BJ (cell line): ENCODE measurements at places on chromosomes 2 and 18.

GRCh38 chr2:8139668-8140200, 542.1 kb upstream of the ID2 start:
- no peak for DNase-seq

DNA sequence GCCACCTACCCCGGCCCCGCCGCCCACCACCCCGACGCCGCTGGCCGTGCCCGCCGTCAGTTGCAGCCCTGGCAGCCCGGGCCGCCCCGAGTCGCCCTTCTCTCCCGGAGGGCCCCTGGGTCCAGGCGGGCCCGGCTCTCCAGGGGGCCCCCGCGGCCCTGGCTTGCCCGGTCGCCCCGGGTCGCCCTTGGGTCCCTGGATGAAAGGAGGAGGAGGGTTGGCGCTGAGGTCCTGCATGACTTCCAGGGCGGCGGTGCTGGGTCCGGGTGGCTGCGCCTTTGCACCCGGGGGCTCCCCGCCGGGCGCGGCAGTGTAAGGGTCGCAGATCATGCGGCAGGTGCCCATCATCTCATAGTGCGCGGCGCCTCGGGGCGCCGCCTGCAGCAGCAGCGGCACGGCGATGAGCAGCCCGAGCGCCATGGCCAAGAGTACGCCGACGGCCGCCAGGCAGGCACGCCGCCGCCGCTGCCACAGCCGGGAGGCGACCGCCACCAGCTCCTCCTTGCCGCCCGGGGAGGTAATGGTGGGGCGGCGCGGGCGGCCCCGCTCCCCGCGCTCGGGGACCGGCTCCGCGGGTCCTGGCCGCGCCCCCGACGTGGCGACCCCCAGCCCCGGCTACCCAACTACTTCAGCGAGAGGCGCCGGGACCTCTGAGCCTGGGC, 570 bp downstream of the C1QL2 start:
- no peak for DNase-seq

DNA sequence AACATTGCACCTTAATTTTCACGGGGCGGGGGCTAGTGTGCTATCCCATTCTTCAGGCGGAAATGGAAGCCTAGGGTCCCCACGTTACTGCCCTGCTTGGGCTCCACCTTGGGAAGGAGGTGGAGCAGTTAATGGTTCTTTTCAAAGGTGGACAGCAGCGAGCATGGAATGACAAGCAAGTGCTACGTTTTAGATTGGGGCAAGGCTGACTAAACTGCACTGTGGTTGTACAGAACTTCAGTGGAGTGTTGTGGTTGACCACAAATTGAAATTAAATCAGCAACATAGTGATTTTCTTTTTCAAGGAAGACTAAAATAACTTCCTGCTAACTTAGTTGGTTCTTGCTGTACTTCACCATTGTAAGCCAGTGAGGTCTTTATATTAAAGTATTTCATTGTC, 47.0 kb downstream of the CHRNA1 start:
- no peak for DNase-seq

- DNase-seq: no peak
Observed at GRCh38 chr2:192414794-192415193, 220.1 kb upstream of the TMEFF2 start.

DNA sequence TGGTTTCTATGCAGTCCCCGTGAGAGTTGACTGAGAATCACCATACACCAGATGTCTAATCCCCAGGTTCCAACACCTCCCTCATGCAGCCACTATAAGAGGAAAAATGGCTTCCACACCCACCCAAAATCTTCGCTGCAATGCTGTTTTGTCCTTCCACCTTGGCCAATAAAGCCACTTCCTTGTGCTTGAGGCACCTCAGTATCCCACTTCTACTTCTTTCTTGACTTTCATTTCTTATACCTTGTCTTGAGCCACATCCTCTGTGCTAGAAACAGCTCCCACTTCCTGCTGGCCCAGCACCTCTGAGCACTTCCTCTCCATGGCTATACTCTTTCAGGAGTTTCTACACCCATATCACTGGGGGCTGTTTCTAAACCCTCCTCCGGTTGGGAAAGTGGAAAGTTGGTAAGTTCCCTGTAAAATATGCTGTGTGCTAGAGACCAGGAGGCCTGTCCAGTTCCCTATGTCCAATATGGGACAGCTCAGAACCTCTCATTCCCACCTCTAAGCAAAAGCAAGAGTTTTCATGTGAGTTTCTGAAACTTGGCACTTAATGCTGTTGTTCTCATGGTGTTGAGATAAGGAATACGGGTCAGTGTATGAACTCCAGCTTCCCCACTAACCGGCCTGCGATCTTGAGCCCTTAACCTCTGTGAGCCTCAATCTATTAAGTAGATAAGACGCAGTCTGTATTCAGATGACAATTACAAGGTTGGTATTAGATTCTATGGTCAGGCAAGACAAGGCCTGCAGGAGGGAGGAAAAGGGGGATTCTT, 209.1 kb upstream of the ID2 start:
- DNase-seq: no peak

GRCh38 chr2:99861376-99861760, 281.0 kb downstream of the AFF3 start:
- DNase-seq: no peak

DNA sequence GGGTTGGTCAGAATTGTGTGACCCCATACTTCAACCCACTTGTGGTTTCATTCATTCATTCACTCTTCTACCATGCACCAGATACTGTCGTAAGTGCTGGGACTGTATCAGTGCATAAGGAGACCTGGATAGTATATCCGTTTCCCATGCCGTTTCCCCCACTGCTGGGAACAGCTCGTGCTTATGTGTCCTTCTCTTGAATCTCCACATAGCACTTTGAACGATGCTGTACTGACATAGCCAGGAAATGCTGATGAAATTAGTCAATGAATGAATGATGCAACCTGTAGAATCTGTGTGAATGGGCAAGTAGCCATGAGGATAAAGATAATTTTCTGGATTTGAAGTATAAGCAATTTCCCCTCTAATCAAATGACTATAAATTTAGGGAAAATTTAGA, 276.1 kb downstream of the BCL2 start:
- no peak for DNase-seq

DNA sequence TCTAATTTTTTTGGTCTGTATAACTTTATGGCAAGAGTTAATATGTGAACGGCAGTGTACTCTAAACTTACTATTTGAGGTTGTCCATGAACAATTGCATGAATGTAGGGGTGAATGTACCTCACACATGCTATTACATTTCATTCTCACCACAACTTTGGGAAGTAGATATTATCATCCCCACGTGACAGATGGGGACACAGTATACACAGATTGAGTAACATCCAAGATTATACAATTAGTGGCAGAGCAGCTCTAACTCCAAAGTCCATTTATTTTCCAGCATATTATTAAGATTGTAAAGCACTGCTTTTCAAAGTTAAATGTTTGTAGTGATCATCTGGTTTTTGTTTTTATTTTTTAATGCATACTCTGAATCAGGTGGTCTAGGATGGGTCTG, 622.1 kb upstream of the ZEB2 start:
- no peak for DNase-seq

DNA sequence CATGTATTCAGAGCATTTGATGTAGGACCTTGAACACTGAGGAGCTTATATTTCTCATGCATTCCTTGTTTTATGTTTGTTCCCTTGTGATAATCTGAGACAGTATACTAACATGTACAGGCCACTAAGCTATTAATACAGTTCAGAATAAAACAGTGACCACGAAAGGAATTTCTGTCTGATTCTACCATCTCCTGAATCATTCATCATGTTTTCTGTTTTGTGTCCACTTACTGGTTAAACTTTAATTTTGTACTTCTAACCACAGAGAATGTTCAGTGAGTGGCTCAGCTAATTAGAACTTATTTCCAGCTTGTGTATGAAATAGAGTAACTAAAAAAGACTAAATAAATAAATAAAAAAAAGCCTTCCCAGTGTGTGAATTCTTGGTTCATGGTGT, 110.4 kb downstream of the LRP1B start:
- no peak for DNase-seq

- DNase-seq: no peak
Observed at GRCh38 chr2:142791335-142791734, 86.1 kb upstream of the KYNU start.

- no peak for DNase-seq
Observed at GRCh38 chr2:31219131-31219969, 2.0 kb upstream of the CAPN14 start.

- DNase-seq: no peak
Observed at GRCh38 chr18:58842978-58843687, 21.5 kb upstream of the ZNF532 start.

- no peak for DNase-seq
Observed at GRCh38 chr2:196242131-196242620, 70.8 kb upstream of the STK17B start.

DNA sequence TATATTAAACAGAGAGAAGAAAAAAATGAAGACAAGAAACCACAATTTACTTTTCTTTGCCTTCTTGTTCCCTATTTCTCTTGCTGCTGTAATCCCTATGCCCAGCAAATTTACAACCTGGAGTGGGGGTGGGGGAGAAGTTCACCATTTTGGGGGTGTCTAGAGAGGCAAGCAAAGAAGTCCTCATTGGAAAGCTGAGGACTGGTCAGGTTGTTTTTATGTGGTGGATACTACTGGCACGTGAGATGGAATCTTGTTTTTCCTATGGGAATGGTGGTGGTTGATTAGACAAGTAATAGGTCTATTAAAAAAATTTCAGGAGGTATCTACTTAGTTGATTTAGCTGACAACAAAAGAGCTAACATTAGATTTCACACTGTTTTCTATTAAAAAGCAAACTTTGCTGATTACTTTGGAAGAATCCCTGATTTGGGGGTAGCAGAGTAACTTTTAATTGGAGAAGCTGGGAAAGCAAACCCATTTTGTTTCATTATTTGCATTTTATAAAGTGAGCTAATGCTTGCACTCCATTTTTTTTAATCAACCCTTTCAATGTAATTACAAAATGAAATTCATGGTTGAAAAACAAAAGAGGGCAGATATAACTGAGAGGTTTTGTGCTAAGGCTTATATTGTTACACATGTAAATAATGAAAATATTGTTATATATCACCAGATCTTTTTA, 6.0 kb downstream of the POU3F3 start:
- no peak for DNase-seq

DNA sequence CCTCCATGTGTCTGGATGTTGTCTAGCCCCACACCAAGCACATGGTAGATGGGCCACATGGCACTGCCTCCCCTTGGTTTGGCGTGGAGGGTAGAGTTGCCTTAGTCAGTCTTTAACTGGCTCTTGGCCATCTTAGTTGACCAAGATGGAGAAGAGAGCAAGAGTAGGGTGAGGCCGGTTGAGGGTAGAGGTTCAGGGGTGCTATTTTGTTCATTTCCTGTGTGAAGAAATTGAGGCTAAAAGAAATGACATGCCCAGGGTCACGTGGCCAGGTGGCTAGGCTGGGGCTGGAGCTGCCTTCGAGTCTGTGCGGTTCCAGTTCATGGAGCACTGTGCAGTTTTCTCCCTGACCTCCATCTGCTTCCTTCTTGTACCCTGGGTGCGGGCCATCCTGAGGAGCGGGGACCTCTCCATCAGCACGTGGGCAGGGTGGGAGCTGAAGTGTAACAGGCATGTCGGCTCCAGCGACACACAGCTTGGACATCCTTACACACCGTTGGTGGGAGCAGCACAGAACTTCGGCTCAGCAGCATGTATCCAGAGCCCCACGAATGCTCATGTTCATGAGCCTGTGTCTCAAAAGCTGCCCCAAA, 213.2 kb downstream of the GBX2 start:
- no peak for DNase-seq

DNA sequence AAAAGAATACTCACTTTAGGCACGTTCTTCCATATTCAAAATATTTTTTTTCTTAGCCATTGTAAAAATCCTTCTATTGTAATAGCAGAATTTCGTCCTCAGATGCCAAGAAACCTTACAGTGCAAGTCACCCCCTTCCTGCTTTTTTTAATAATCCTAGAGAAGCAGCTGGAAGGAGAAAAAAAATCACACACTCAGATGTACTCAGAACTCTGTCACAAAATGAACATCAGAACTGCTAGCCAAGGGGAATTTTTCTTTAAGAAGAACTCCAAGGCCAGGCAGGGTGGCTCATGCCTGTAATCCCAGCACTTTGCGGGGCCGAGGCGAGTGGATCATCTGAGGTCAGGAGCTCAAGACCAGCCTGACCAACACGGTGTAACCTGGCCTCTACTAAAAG, 127.3 kb upstream of the SPATS2L start:
- DNase-seq: no peak

DNA sequence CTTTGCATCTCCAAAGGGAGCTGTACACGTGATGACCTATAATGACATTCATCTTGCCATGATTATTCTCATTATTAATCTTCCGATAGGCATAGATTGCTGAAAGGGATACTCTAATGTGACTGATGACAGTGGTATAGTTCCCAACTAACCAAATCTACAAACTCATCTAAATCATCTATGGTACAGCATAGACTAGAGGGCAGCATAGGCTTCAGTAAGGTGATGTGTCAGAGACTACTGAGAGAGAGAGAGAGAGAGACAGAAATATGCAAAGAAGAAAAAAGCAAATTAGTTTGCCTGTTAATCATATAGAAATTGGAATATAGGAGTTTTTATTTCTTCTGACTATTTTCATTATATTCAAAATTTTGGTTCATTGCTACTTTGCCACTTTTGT, 89.3 kb downstream of the CSRNP3 start:
- no peak for DNase-seq

DNA sequence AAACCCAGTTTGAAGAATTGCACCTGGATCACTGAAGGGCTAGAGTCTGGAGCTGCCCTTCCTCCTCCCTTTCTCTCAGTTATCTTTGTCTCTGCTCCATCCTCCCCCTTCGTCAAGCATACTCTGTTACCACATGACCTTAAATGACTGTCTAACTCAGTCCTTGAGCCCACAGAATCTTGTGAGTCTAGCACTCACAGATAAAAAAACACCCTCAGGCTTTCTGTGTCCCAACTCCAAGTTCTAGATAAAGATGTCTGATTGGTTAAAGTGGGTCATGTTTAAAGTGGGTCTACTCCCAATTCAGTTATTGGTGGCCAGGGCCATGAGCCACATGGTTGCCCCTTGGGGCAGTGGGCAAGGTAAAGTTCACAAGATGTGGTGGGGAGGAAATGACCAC, 53.5 kb upstream of the CYP1B1 start:
- no peak for DNase-seq

GRCh38 chr2:75162897-75163296, 36.4 kb downstream of the TACR1 start:
- DNase-seq: no peak

DNA sequence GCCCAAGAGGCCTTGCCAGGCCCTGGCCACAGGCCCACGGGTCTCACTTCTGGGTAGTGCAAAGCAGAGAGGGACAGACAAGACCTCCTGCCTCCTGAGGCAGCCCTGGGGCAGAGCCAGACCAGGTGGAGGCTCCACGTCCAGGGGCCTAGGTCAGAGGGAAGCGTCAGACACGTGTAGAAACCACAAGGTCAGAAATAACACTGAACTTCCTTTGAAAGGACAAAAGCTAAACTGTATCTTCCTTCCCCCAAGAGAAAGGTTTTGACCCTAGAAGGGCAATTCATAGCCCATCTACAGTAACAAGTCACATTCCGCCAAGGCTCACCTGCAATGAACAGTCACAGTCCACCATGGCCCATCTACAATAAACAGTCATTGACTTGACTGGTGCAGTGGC, 17.9 kb downstream of the SDC1 start:
- DNase-seq: no peak

GRCh38 chr2:26884486-26884885, 36.6 kb downstream of the DPYSL5 start:
- DNase-seq: no peak
